ENCODE measurements at places on chromosomes 7 and 10.

DNA sequence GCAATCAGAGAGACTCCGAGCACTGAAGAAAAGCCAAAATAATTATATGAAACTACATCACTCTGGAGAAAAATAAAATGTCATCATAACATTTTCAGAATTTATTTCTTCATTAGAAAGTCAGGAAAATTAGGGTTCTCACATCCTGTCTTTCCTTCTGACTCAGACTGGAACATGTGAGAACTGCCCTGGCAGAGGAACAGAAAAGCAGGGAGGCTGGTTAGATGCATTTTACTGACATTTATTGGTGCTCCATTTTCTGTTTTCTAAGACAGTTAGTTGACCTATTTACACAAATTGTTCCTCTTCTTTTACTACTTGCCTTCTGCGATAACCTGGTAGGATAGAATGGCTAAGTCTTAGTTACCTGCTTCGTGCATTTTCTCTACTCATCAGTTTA is 58.6 kb upstream of the ANK3 start:
- DNase-seq = no peak

- DNase-seq = no peak
Measured at GRCh38 chr10:110016039-110016438, 8.3 kb downstream of the ADD3 start.

DNA sequence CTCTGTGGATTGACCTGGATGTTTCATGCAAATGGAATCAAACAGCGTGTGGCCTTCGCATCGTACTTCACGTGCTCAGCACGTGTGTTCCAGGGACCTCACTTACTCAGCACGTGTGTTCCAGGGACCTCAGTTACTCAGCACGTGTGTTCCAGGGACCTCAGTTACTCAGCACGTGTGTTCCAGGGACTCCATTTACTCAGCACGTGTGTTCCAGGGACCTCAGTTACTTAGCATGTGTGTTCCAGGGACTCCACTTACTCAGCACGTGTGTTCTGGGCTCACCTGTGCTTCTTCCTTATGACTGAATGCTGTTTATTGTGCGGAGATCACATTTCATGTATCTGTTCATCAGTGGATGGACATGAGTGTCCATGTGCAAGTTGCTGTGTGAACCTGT is 22.0 kb downstream of the INPP5A start:
- no peak for DNase-seq

DNA sequence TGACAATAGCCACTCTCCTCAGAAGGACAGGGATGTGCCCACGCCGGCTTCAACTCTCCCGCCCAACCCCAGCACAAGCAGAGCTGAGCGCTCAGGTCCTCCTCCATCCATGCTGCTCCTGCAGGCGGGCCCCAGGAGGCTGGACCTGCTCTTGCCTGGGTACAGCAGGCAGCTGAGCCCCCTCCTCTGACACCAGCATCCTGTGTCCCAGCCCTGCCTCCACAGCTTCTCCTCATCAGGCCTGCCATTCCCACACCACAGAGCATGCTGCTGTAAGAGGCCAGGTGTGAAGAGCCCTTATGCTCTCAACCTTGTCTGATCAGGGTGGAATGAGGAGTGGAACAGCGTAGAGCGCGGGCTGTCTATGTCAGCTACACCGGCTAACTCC is 302.2 kb downstream of the PTPRN2 start:
- no peak for DNase-seq

GRCh38 chr10:76136961-76137360 is 705.5 kb downstream of the LRMDA start:
- DNase-seq = no peak

Data from Caco-2 (cell line).